Brain microvascular endothelial cell (primary cell): ENCODE measurements at places on chromosomes 3 and 15.

DNA sequence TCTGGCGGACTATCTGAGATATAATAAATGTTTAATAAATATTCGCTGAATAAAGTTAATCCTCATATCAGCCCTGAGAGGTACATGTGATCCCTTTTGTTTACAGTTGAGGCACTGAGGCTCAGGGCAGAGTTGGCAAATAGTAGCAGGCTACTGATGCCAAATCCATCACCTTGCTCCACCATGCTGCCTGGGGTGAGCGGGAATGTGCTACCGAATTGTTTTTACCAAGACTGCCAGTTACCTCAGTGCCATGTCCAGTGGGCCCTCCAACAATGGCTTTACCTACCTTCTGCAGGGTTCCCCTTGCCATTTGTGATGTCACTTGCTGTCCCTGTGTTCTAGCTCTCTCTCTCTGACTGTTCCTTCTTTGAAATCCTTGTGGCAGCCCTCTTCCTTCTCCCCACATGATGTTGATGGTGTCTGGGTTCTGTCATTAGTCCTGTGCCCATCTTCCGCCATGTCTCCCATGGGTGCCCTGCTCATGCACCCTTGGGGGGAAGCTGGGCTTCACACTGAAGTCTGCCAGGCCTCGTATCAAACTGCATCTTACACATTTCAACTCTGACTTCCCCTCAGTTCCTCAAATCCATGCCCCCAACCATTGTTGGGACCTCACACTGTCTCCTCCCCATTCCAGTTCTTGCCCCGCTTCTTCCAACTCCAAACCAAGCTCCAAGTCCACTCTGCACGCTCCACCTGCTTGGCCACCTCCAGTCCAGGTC is 35.4 kb downstream of the SLCO2A1 start:
- no peak for DNase-seq

DNA sequence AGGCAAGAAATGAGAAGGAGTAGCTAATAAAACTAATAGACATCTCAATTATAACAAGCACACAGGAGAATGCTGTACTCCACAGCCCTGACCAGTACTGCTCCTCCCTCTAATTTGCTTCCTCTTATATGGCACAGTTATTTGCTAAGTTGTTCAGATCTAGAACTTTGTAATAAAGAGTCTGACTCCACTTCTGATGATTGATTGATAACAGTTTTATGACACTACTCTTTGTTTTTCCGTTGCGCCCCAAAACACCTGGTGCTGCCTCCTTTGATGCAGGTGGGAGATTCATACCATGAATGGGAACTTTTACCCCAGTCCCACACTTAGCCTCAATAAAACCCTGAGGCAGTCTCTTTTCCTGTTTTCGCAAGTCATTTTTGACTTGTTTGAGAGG is 777.7 kb downstream of the GBE1 start:
- no peak for DNase-seq

DNA sequence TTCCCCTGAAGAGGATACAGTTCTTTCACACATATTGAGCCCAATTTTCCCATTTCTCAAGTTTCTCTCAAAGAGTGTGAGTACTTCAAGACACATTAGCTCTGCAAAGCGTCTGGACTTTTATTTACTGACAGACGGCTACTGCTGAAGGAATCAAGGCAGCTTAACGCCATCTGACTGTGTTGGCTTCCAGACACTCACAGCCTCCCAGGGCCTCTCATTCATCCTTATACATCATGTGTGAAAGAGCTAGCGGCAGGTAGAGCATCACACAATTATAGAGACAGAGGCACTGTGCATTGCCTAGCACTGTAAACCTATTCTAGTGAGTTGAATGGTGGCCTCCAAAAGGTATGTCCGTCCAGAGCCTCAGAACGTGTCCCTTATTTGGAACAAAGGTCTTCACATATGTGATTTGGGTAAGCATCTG is 284.1 kb upstream of the STT3B start:
- no peak for DNase-seq

DNA sequence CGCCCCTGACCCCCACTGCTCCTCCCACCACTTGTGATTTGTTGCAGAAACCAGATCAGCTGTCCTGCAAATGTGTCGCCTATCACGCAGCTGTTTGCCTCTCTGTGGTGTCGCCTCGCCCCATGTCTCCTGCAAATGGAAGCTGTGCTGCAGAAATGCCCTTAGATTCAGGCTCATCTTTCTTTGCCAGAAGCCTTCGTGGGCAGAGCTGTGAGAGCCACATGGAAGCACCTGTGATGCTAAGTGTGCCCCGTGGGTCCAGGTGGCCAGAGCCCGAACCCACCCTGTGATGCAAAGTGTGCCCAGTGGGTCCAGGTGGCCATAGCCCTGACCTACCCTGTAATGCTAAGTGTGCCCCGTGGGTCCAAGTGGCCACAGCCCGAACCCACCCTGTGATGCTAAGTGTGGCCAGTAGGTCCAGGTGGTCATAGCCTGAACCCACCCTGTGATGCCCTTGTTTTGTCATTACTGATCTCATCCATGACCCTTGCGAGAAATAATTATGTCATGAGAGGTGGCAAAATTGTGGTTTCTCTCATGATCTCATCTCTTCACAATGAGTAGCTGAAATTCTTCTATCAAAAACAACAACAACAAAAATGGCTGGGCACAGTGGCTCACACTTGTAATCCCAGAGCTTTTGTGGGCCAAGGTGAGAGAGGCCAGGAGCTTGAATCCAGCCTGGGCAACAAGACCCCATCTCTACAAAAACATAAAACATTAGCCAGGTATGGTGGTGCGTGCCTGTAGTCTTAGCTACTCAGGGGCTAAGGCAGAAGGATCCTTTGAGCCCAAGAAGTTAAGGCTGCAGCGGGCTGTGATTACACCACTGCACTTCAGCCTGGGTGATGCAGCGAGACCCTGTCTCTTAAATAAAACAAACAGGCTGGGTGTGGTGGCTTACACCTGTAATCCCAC is 187.4 kb downstream of the GOLGA6L6 start:
- no peak for DNase-seq

DNA sequence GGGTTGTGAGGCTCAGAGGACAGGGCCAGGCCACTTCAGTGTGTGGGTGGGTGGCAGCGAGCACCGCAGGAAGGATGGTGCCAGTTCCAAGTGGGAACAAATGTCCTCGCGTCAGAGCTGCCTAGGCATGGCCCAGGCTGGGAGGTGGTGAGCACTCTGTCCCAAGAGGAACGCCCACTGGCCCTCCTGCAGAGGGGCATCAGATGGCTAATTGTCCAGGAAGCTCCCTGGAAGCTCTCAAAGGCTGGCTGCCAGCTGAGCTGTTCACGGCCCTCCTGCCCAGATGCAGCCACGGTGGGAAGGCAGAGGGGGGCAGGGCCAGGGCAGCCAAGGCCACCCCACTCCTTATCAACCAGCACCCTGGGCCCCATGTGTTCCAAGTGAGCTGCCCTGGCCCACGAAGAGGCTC is 55.2 kb downstream of the IQSEC1 start:
- no peak for DNase-seq

- DNase-seq, result no peak
Observed at GRCh38 chr3:188090620-188091309, 63.2 kb upstream of the LPP start.
